ENCODE measurements at places on chromosomes 13 and 19. TPM values are rescaled to one million over a fixed set of nuclear protein-coding genes. Genes with fewer than 3 reads are reported as not detected.

KLHL1 gene
- not detected for total RNA-seq

SBSN gene
- total RNA-seq: 5.2 TPM

AKT1S1 gene
- 9.6 TPM for total RNA-seq

ZNF567 gene
- total RNA-seq: 3.9 TPM

ZNF570 gene
- 9.9 TPM for total RNA-seq

CGB7 gene
- total RNA-seq: 0.17 TPM

ZNF83 gene
- 49.4 TPM for total RNA-seq

ICAM4 gene
- 2.7 TPM for total RNA-seq

PCDH8 gene
- not detected for total RNA-seq

ZNF526 gene
- total RNA-seq: 7.9 TPM

ATXN8OS gene
- not detected for total RNA-seq

TEX26 gene
- not detected for total RNA-seq

ICAM3 gene
- 12.0 TPM for total RNA-seq

GPC5 gene
- total RNA-seq: not detected

CD22 gene
- not detected for total RNA-seq

KLK2 gene
- total RNA-seq: not detected

THOP1 gene
- total RNA-seq: 54.9 TPM

ADGRE1 gene
- total RNA-seq: not detected

RASGRP4 gene
- not detected for total RNA-seq

ZC3H4 gene
- total RNA-seq: 8.4 TPM

KCTD15 gene
- 38.6 TPM for total RNA-seq

APOE gene
- 7.2 TPM for total RNA-seq

FARP1 gene
- total RNA-seq: 17.0 TPM

PCDH9 gene
- total RNA-seq: 1.0 TPM

Measured in bronchial smooth muscle cell (primary cell).